ENCODE measurements at places on chromosomes 7 and 10.

DNA sequence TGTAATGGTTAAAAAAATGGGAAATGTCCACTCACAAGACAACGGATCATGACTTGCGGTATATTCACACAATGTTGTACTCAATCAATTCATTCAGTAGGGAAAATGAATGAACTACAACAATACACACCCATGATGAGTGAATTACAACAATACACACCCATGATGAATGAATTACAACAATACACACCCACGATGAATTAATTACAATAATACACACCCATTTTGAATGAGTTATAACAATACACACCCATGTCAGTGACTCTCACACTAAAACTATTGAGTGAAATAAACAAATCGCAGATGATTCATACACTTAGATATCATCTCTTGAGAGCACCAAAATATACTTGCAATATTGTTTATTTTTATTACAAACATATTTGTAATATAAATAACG, 174.6 kb downstream of the FRMD4A start:
- no peak for DNase-seq

DNA sequence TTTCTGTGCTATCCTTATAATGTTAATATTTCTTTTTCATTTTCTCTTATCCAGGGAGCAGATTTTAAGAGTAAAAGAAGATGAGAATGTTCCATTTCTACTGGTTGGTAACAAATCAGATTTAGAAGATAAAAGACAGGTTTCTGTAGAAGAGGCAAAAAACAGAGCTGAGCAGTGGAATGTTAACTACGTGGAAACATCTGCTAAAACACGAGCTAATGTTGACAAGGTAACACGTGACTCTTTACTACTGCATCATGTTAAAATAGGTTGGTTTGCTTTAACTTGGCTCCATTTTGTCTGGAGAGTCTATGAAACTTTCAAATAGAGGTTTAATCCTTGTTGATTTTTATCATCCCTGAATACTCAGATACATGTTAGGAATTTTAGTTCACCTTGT, 73.3 kb downstream of the RALA start:
- DNase-seq, result no peak

DNA sequence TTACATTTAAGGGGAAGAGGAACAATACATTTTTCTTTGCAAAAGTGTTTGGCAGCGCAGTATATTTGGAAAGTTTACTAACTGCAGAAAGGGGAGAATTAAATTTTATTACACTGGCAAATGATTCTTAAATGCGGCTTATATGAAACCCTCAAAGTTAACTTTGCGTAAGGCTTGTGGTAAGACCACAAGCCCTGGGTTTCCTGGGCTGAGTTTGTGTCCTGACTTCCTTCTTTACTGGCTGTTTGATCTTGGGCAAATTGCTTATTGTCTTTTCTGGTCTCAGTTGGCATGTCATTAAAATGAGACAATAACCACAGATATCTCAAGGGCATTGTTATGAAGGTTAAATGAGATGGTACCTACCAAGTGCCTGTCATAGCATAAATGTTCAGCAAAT, 106.8 kb downstream of the GLRX3 start:
- DNase-seq, result no peak

GRCh38 chr10:121493521-121493920, 104.7 kb downstream of the FGFR2 start:
- DNase-seq, result no peak

All from NCI-H1436 treated with DMSO at 0.1 percent for 48 hours (cell line).